HT1080 (cell line): ENCODE measurements at places on chromosomes 2 and 18.

- DNase-seq = no peak
Observed at GRCh38 chr2:224349396-224349795, 52.5 kb downstream of the FAM124B start.

DNA sequence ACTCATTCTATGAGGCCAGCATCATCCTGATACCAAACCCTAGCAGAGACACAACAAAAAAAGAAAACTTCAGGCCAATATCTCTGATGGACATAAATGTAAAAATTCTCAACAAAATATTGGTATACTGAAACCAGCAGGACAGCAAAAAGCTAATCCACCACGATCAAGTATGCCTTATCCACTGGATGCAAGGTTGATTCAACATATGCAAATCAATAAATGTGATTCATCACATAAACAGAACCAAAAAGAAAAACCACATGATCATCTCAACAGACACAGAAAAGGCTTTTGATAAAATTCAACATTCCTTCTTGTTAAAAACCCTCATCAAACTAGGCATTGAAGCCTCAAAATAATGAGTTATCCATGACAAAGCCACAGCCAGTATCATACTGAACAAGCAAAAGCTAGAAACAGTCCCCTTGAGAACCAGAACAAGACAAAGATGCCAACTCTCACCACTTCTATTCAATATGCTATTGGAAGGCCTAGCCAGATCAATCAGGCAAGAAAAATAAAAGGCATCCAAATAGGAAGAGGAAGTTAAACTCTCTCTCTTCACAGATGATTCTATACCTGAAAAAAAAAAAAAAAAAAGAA, 45.3 kb downstream of the RTTN start:
- no peak for DNase-seq

- no peak for DNase-seq
Observed at GRCh38 chr18:49936821-49937220, 123.5 kb upstream of the ACAA2 start.

DNA sequence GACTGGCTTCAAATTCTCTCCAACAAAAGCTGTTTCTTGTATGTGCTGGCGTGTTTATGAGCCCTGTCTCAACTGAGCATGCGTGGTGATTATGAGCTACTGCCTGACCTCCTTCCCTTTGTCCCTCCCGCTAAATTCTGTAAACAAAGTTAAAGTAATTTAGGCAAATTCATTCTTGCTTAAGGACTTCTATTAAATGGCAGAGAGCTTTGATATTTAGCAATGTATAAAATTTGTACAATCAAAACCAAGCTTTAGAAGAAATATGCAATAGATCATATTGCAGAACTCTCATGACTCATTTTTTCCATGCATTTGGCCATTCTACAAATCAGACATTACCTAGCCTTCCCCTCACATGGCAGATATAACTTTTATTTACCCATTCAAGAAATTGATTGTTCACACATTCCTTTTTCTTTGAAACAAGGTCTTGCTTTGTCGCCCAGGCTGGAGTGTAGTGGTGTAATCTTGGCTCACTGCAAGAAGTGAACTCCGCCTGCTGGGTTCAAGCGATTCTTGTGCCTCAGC, 18.2 kb downstream of the IGFBP2 start:
- no peak for DNase-seq

- DNase-seq = no peak
Observed at GRCh38 chr2:207883002-207883780, 113.5 kb upstream of the FZD5 start.

- DNase-seq = no peak
Observed at GRCh38 chr2:222866358-222866960, 5.6 kb downstream of the ACSL3 start.

DNA sequence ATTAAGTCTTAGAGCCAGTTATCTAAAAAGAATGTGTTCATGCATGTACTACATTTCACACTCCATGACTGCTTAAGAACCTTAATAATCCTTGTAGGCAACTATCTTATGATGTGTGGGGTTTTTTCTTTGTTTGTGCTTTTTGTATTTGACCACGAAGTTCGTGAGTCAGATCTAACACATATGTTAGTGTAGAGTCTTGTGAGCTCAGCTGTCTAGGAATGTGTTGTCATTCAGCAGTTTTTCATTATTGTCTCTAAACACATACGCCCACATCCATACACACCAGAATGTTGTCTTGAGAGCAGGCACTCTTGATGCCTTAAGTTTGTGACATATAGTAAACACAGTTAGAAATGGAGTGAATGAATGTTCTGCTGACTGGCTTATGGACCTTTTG, 38.4 kb downstream of the CAB39 start:
- DNase-seq = peak; percentile 61

GRCh38 chr2:190468814-190469569, 60.8 kb downstream of the MFSD6 start:
- DNase-seq = peak; percentile 96

- DNase-seq = no peak
Observed at GRCh38 chr18:74901362-74902146, 303.9 kb downstream of the ZNF407 start.

GRCh38 chr18:64409511-64409910, 260.6 kb upstream of the LINC00305 start:
- peak; percentile 8 for DNase-seq

- no peak for DNase-seq
Observed at GRCh38 chr18:4444306-4444705, 10.8 kb downstream of the DLGAP1 start.

DNA sequence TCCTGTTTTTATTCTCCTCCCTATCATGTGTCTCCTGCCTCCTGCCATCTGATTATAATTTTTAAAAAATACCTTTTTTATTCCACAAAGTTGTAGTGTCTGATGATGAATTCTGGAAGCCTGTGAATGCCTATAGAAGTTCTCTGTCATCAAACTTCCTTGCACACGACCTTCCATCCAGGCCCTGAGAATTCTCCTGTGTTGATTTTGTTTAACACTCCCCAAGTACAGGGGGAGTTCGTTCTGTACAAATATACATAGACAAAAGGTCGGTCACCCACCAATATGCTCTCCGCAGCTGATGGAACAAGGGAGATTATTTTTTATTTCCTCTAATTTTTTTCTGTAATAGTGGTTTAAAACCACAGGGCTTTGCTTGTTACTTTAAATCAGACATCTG, 232.5 kb downstream of the PIEZO2 start:
- no peak for DNase-seq

DNA sequence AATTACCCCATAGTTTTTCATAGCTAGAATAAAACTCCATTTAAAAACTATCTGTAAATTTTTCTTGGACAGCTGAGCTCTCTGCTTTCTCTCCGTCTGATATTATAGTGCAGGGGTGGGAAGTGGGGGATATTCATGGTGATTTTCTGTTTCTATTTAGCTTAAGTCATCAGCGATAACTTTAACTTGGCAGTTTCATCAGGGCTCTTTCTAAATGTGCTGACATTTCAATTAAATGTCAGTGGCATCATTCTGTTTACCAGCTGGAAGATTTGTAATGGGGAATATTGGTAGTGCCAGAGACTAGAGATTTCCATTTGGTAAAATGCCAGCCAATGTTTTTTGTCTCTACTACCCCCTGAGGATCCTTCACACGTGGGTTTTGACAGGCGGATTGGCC, 53.5 kb upstream of the CAPN13 start:
- DNase-seq = no peak

DNA sequence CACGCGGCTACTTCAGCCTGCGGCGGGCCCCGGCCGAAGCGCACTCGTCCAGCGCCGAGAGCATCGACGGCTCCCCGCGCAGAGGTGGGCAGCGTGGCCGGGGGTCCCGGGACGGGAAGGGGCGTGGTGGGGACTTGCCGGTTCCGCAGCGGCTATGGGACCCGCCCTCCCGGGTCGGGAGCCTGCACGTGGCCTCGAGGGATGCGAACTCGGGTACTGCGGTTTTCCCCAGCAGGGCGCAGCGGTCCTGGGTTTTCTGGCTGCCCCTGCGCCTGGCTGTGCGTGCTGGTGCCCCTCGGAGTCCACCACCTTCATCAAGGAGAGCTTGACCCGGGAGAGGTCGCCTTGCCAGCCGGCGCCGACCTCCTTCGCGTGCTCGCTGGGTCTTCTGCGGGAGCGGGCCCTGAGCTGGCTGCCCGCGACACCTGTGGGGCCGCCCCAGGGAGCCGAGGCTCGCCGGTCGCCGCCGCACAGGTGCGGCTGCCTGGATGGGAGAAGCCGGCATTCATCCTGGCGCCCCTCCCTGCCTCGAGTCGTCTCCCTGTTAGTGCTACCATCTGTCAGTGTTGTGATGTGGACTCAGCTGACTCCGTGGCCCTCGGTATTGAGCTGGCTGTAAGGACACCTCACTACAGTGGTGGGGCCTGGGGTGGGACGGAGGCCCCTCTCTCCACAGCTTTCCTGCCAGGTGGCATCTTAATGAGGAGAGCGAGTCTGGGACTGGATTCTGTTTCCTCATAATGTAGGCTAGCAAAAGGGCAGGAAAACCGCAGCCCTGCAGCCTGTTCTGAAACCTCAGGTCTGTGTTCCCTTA, 177.3 kb downstream of the AGAP1 start:
- DNase-seq = no peak

DNA sequence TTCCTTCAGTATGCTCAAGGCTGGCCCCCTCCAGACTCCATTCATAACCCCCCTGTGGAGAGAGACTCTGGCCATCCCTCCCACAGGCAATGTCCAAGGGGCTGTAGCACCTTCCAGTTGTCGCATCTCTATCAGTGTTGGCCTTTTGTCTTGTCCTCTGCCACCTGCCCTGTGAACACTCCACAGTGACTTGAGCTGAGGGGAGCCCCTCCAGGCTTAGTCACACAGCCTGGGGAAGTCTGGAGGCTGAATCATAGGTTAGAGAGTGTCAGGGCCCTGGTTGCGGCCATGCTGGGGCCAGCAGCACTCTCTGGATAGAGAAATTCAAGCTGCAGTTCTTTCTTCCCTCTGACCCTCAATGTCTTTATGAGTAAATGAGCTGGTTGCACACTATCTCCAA, 64.7 kb downstream of the GYPC start:
- peak; percentile 71 for DNase-seq

- no peak for DNase-seq
Observed at GRCh38 chr18:78981989-78982620, 2.5 kb downstream of the SALL3 start.

GRCh38 chr18:63970809-63971205, 926 bp downstream of the SERPINB8 start:
- DNase-seq = no peak

GRCh38 chr2:161077367-161078210, 82.6 kb upstream of the TANK start:
- peak; percentile 64 for DNase-seq

- no peak for DNase-seq
Observed at GRCh38 chr2:58950795-58951462, 709.8 kb upstream of the FANCL start.

GRCh38 chr18:76443519-76444445, 51.3 kb downstream of the ZNF516 start:
- no peak for DNase-seq

GRCh38 chr2:180159921-180160320, 152.8 kb upstream of the CWC22 start:
- no peak for DNase-seq

GRCh38 chr2:151334082-151334815, 23.1 kb upstream of the TNFAIP6 start:
- DNase-seq = peak; percentile 79

DNA sequence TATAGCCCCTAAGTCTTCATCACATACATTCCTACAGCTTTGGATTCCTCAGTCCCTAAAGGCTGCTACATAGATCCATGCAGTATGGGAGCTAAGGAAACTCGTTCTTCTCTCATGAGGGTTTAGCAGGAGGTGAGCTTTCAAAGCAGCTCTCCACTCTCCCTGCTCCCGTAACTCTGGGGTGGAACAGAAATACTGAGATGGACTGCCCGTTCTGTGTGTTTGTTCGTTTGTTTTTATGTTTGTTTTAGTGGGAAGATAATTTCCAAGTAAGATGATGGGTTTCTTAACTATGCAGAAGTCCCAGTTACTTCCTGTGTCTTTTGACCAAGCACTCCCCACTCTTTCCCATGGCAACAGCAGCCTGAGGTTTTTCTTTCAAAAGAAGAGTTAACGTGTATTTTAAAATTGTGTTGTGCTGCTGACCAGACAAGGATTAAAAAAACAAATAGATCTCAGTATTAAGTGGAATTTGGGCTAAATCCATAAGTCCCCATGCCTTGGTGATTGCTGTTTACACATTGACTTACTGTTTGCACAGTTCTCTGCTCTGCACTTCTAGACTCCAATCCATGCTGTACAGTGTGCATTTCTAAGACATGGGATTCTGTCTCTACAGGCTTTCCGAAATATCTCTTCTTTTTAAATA, 156.4 kb upstream of the SH3BP4 start:
- DNase-seq = no peak

DNA sequence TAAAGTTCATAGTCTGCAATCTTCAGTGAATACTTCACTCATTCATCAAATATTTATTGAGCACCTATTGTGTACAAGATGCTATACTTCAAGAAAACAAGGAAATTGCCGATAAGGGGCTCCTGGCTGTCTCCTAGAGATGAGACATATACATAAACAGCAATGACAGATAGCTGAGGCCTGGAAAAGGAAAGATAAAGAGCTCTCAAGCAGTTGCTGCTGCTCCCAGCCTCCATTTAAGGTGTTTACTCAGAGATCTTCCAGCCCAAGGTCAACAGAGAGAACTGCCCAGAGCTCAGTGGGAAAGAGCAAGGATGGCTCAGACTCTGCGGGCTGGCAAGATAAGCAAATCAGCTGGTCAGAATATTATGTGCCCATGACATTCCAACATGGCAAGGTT, 3.3 kb upstream of the SLC14A2 start:
- no peak for DNase-seq

- DNase-seq = peak; percentile 16
Observed at GRCh38 chr2:219576505-219577388, 4.6 kb downstream of the INHA start.

GRCh38 chr2:118177318-118177717, 89.0 kb downstream of the INSIG2 start:
- no peak for DNase-seq

- DNase-seq = no peak
Observed at GRCh38 chr2:165815299-165816141, 21.5 kb upstream of the GALNT3 start.

DNA sequence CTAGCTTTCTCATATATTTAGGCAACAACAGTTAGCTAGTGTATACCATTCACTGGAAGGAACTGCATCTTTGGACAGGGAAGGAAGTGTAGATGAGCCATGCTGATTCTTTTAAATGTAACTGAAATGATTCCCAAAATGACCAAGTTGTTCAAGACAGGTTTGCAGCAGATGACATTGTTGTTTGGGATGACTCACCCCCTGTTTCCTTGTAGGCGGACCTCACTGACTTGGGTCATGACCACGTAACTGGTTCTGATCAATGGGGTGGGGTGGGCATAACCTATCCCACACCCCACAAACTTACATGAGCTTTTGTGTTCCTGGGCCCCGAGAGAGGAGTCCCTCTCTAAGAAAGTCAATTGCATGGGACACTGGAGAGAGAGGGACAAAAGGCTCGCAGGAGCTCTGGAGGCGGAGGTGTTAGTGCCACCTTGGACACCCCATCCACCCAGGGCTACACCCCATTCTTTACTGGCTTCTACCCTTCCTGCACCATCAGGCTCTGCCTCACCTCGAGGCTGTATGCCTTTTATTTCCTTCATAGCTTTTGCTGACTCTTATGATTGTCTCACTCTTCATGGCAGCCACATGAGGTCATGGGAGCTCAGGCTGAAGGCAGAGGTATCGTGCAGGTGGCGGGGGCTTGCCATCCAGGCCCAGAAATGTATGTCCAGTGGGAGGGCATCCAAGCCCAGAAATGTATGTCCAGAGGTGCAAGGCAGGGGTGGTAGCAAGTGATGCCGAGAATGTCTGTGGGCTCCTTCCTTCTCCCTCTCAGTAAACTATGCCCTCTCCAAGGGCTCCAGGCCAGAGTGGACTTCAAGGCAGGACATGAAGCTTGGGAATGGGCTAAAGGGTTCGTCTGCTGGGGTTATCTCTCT, 108.0 kb downstream of the TWIST2 start:
- DNase-seq = peak; percentile 46

- DNase-seq = peak; percentile 69
Observed at GRCh38 chr2:222358876-222359275, 60.1 kb upstream of the PAX3 start.
